ENCODE measurements at places on chromosomes 4 and X. TPM values are rescaled to one million over a fixed set of nuclear protein-coding genes. Genes with fewer than 3 reads are reported as not detected.

DNA sequence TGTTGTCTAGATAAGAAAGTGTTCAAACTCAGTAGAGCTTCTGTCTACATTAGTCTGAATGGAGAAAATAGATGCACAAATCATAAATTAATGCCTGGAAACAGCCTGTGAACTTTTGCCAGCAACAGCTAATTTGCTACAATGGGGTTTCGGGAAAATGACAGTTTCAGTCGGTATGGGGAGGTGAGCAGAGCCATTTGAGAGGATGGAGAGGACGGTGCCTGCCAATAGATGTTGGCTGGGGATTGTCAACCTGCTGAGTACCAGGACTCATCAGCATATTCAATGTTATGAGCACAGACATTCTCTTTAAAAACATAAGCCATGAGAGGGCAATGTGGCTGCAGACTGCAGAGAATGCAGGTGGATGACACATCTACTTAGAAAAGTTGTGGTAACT, 230.3 kb upstream of the PCDH18 start:
- no peak for DNase-seq

DNA sequence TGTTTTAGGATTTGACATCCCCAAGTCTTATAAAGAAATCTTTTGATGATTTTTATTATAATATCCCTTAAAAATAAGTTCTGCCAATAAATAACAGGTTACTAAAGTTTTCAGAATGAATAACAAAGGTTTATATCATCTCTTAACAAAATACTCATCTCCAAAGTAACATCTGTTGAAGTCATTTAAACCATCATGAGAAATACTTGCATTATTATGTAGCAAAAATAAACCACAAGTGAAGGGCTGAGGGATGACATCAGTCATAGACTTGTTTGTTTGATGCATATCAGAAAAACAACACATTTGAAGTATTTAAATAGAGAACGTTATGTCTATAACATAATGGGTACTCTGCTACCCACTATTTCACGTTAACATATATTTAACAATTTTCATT, 114.9 kb downstream of the SPOCK3 start:
- no peak for DNase-seq

- DNase-seq, result no peak
These were observed 320.4 kb upstream of the SLC7A11 start for GRCh38 chr4:138562544-138562991.

- no peak for DNase-seq
These were observed 34.9 kb upstream of the CLDN24 start for GRCh38 chr4:183356931-183357675.

DNA sequence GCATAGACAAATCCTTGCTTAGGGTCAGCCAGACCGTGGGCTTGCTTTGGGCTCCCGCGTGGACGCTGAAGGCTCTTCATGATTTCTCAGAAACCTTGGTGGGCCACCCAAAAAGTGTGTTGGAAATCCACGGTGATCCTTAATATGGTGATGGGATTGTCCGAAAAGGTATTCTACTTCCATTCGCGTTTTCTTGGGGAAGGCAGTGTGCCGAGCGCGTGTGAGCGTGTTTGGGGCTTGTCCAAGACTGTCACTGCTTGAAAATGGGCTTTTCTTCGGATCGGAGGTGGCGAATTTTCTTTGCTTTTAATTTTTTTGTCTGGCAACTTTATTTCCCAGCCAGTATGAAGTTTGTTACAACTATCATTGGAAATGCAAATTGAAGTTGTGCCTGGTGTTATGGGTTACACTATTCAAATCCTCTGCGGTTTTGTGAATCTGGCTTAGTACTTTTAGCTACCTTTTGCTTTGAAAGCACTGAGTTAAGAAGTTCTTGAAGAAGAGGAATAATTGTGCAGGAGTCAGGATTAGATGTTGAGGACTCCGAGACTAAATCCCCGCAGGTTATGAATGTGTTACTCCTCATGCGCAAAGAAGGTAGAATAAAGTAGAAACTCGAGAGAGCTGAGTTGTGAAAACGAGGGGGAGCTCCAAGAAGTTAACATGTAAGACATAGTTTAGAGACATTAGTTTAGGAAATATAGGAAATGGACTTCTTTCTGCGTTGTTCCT, 3.2 kb downstream of the SPRY1 start:
- DNase-seq, result no peak

DNA sequence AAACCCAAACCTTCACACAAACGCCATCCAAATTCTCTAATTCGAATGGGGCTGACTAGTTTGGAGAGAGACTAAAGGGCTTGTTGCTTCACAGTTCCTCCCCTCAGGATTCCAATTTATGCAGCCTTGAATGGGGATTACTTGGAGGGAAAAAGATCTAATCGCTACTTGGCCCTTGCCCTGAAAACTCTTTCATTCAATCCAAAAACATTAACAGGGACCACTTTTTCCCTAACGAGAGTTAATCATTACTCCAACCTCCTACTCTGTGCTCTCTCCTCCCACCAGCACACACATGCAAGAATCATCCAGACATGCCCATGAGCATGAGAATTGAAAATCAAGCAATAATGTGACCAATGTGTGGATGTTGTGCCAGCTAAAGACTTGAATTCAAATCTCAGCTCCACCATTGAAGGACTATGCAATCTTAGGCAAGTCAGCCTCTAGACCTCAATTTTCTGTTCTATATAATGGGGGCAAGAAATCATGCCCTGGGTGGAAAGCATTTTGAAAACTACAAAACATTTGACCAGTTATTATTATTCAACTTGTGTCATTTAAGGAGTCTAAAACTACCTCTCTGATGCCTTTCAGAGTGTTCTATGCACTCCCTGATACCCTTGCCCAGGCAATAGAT, 34.3 kb upstream of the GPC3 start:
- DNase-seq, result no peak

DNA sequence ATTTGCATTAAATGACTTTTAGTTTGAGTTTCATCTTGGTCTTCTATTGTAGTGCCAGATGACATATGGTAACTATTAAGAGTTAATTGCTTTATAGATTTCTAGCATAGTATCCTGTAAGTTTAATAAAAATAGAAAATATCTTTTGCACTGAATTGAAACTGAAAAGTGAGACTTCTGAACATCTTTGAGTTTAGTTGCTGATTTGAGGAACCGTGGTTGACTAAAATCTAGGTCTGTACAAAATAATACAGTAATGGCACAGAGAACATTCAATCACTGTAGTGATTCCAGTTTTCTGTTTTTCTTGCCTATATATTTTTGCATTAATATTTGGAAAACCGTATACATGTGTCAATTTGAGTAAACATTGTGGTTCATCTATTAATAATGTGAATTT, 60.7 kb downstream of the SPATA4 start:
- no peak for DNase-seq

GRCh38 chrX:57900975-57901374, 9.3 kb downstream of the ZXDA start:
- no peak for DNase-seq

DNA sequence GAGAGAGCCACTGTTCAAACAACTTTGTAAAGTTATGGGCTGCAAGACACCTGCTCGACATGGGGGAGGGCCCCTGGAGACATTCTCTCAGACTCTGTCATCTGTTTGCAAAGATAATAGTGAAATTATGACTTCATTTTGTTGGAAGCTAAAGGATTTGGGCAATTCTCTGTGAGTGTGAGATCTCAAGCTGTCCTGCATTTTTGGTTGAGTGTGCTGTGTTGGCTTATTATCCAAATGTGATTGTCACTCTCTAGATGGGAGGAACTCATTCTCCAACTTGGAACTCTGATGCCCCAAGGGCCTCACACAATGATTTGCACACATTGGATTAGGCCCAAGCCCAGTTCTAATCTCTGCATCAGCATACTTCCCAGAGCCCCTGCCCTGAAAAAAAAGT, 63.7 kb downstream of the STK32B start:
- no peak for DNase-seq

GRCh38 chr4:99324979-99325378, 3.8 kb upstream of the ADH1B start:
- DNase-seq, result no peak

DNA sequence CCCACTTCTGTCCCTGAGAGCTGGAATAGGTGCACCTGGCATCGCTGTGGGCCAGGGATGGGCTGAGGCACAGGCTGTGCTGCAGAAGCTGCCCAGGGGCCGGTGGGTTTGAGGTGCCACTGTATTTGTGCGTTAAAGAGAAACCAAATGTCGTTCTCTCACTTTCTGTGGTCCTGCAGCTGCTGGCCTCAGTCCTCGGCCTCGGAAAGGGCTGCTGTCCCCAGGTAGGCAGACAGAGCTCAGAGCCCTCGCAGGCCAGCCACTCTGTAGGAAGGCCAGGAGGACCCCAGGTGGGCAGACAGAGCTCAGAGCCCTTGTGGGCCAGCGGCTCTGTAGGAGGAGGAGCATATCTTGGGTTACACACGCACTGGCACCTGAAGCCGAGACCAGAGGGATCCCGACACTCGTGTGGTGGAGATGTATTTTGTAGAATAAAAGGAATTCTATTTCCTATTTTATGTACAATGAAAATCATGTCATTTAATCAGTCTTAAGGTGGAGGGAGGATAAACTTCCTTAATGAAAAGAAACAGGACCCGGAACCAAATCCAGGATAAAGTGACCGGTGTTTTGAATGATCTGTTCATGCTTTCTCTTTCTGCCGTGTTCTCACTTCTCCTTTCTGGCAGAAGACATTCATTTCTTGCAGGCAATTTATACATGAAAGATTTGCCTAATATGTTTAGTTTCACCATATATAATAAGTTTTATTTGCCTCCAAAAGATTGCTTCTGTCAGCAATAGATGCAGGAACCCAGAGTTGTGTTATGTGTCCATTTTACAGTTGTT, 54.4 kb upstream of the HGFAC start:
- DNase-seq, result no peak

DNA sequence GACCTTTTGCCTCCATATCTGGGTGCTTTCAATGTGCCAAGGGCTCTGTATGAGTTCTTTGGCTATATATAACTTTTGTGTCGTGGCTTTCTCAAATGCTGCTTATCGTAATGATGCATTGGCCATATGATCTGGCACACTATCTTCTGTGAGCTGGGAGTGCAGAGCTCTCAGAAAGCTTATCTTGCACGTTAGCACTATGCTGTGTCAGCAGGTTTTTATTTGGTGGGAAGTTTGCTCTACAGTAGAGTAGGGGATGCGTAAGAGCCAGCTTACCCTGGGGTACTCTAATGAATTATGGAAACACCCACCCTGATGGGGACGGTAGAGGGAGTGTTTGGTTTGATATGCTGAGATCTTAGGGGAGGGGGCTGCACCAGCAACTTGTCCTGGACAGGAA, 119.6 kb downstream of the FAAH2 start:
- no peak for DNase-seq

- DNase-seq, result no peak
These were observed 8.2 kb downstream of the RTL3 start for GRCh38 chrX:78650906-78651437.

- DNase-seq, result no peak
These were observed 361.1 kb downstream of the MID1IP1 start for GRCh38 chrX:39162322-39162735.

GRCh38 chr4:165654556-165654955, 218.5 kb upstream of the TLL1 start:
- no peak for DNase-seq

GRCh38 chr4:32172761-32173160, 1452.6 kb downstream of the PCDH7 start:
- DNase-seq, result peak; percentile 74

DNA sequence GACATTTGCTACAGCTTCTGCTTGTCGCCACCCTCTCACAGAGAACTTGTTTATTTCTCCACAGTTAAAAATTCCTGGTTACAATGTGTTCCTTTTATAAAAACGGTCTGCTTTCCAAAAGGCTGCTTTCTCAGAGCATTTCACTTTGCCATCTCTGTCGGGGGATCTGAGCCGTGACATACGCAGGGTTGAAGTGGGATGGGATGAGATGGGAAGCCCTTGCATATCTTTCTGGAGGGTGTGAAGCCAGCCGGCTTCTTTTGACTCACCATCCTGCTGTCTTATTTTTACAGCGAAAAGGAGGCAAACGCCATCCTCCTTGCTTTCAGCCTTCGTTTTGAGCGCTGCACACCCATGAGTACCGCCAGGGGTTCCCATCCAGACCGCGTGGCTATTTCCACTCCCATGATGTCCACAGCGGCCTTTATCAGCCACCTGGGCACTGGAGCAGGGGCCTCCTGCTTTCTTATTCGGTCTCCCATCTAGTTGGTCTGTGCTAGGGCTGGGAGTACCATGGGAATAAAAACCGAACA, 99.8 kb upstream of the GATB start:
- DNase-seq, result no peak

The F8A1 gene
- 5.0 TPM for total RNA-seq

The SPIN2A gene
- not detected for total RNA-seq

The MXRA5 gene
- 4.3 TPM for total RNA-seq

The TTC29 gene
- not detected for total RNA-seq

The IGBP1 gene
- 64.9 TPM for total RNA-seq

The NXF2 gene
- total RNA-seq, result not detected

The CCKAR gene
- not detected for total RNA-seq

The GK gene
- total RNA-seq, result 3.9 TPM

The EVC2 gene
- total RNA-seq, result not detected

The IL2RG gene
- total RNA-seq, result not detected
